Left ventricle myocardium inferior (tissue), 1 donor: ENCODE measurements at places on chromosomes 16 and 17.

- no peak for DNase-seq
These were observed 12.4 kb upstream of the SPOP start for GRCh38 chr17:49690256-49690655.

GRCh38 chr16:56643833-56644232, 5.4 kb downstream of the MT1A start:
- no peak for DNase-seq

GRCh38 chr16:53031323-53031942, 21.3 kb downstream of the CHD9NB start:
- DNase-seq = no peak

GRCh38 chr17:49515196-49515770, 20.2 kb downstream of the NGFR start:
- peak; percentile 92 for DNase-seq

- DNase-seq = no peak
These were observed 294.4 kb upstream of the IRX5 start for GRCh38 chr16:54636221-54636793.

DNA sequence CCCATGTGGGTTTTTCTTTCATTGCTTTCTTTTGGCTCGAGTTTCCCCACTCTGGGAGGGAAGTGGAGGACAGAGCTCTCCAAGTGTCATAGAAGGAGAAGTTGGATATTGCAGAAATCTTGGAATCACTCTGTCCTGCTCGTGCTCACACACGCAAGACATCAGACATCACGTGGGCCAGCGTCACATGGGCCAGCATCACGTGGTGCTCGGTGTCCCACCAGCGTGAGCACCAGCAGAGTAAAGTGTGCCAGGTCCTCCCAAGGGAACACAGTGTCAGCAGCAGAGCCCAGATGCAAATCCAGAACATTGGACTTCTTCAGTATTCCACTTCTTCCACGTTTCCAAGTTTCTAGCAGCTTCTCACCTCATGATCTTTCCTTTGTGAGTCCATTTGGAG, 327.0 kb downstream of the FOXL1 start:
- DNase-seq = no peak

GRCh38 chr16:18942061-18942460, 15.9 kb upstream of the SMG1 start:
- no peak for DNase-seq

DNA sequence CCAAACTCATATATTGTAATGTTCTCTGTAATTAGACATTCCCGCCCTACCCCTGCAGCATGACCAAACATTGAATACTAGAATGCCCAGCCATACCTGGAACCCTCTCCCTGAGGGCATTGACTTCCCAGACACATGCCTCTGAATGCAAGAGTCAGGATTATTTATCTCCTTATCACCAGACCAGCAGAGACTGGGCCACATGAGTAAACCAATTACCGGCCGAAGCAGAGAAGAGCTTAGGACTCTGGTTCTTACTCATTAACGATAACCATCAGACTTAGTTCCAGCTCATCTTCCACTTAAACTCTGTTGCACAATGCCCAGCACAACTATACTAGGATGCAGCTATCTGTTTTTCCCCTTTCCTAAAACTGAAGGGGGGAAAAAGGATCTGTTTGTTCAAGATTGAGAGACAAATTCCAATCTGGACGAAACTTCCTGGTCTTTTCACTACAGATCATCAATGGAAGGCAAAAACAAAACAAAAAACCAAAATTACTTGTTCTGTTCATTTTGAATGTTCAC, 88.2 kb upstream of the CORO6 start:
- DNase-seq = no peak

DNA sequence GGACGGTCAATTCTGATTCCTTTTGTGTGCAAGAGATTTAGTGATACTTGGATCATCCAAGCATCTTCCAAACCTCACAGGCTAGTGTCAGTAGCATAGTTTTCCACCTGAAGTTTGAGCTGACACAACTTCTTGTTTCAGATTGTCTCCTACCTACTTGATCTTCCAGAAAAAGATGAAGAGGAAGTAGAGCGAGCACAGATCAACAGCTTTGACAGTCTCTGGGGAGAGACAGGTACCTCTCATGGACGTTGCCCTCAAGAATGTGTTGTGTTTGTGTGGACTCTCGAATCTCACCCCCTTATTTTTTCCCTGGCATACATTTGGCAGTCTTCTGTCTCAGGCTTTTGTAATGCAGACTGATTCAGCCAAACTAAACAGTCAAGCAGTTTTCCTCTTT, 47.4 kb downstream of the CYB561 start:
- DNase-seq = no peak
